ENCODE measurements at places on chromosomes 6 and 20.
A peak's percentile ranks its signal among the peaks of the same experiment; 100 is the strongest.

- DNase-seq: no peak
These were observed 735.4 kb downstream of the CBLN4 start for GRCh38 chr20:55269913-55270312.

DNA sequence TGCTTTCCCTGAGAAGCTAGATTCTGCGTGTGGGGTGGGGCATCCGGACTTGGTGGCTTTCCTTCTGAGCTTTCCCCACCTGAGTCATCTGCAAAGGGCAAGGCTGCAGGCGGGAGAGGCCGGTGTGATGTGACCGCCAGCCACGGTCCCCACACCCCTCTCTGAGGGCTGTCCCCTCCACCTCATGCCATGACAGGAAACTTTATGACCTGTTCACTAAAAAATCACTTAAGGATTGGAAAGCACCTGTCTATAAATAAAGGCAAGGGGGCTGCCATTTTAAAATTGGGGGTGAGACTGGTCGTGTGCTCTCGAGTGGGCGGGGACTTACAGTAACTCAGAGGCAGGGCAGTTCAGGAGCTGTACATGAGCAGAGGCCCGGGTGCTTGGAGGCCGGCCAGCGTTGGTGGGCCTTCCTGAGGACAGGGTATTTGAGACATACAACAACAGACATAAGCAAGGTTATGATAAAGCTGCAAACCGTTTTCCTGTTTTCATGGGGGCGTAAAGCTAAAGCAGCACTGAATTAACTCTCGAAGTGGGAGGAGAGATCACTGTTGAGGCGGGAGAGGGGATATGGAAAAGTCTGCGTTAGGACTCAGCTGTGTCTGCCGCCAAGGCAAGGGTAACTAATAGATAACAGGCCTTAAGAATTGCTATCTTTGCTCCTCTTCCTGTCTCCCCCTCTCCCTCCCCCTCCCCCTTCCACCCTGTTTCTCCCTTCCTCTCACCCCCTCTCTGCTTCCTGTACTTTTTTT, 16.1 kb upstream of the SERPINB1 start:
- DNase-seq: peak; percentile 66

DNA sequence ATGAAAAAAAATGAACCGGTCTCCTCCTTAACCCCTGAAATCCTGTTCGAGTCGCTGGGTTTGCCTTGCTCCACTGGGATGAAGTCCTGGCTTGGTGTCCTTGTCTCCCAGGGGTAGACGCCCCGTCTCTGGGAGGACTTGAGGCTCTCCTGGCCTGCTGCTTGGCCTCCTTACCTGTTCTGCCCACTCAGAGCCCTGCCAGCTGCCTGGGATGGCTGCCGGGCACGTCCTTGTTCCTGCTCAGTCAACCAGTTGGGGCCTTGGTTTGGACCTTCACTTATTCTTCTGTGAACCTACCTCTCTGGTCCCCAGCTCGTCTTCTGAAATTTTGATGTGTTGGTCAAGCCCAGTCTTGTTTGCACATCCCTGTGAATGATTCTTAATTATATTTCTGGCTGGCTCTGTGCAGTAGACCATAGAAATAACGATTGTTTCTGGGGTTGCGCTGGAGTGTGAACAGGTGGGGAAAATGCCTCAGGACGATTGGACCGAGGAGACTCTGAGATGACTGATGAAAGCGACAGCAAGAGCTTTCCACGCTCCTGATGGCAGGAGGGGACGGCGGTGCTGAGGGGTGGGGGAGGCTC, 126.5 kb upstream of the ESR1 start:
- no peak for DNase-seq

GRCh38 chr6:160395187-160395586, 47.0 kb downstream of the SLC22A3 start:
- no peak for DNase-seq

DNA sequence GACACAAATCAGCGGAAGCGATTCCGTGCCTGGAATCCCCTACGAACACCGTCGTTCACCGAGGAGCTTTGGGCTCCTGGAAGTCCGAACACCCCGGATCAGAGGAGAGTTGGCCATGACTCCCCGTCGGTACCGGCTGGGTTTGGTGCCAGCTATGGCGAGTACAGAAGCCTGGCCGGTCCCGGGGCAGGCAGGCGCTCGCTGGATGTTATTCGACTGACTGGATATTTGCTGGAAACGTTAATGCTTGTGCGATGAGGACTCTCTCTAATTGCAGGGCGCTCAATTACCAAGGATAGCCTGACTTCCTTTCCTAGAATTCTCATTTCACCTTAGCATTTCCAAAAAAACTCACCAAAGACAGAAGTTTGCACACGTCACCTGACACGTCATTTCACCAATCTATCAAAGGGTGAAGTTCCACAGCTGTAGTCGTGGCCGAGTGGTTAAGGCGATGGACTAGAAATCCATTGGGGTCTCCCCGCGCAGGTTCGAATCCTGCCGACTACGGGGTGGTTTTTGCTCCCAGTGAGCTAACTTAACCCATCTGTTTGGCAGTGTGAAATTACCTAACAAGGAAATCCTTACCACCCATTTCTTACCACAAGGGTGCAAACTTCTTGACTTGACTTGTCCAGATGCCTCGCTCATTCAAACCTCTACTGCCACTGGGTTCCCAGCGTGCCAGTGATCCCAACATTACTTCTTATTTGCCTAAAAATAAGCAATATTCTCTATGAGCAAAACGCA, 22.7 kb upstream of the ZNF184 start:
- peak; percentile 68 for DNase-seq

DNA sequence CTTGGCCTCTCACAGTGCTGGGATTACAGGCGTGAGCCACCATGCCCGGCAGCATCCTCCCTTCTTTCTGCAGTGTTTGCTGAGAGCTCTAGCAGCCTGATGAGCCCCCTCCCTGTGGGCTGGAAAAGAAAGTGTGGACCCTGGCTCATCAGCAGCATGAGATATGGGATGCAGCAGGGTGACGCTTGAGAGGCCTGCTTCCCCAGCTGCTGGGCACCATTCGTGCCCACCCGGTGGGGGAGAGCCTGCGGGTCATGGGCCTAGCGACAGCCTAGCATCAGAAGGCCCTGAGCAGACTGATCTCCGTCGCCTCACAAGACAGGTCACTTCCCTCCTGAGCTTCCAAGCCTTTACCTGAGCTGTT, 16.0 kb upstream of the CCDC167 start:
- no peak for DNase-seq

DNA sequence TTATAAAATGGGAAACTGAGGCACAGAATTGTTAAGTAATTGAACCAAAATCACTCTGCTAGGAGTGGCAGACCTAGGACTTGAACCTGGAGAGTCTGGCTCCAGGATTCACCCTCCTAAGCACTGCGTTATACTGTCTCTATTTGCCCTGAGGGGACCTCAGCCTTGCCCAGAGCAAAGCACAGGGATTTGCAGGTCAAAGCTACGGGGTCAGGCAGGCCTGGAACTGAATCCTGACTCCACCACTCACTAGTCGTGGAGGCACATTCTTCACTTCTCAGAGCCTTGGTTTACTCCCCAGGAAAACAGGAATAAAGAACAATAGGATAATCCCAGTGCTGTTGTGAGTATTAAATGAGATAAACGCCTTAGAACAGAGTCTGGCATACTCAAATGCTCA, 19.4 kb downstream of the KCNK15 start:
- no peak for DNase-seq

DNA sequence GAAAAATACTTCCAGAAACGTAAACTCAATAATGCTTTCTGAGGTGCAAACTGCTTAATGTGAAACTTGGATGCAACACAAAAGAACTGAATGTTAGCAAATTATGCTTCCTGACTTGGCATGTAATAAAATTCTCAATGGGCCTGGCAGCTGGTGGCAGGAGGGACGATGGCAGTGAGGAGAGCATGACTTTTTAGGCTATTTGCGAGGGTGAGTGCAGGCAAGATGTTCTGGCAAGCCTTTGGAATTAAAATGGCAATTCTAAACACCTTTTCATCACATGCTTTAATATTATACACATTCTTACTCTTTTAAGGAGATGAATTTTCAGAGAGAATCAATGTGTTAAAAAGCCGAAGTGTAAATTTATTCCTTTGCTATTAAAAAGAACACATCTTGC, 224.8 kb upstream of the CDH4 start:
- no peak for DNase-seq

GRCh38 chr6:22435151-22435550, 134.2 kb upstream of the HDGFL1 start:
- DNase-seq: no peak

DNA sequence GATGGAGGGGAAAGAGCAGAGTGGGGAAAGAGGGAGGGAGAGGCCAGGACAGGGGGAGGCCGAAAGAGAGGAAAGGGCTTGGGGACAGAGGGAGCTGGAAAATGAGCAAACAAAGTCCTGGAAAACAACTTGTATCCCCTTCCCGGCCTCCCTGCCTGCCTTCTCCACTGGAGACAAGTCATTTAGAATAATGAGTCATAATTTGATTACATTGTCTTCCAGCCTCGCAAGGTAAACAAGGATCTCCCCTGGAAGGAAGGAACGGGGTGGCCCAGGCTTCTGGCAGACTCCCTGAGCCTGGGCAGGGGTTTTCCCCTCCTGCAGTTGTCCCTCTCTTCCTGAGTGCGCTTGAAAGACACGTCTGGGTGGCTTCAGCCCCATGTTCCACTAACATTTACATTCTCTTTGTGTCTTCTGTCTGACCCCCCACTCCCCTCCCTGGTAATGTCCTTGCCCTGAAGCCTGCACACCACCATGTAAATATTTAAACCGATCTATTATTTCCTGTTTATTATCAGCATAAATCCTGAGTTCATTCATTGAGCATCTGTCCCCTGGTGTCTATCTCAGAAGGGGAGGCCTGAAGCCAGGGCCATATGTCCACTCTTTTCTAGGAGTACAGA, 12.1 kb upstream of the MRPS18A start:
- DNase-seq: no peak

GRCh38 chr6:100347901-100348550, 116.7 kb downstream of the SIM1 start:
- DNase-seq: no peak

GRCh38 chr6:118902726-118903125, 8.8 kb downstream of the ASF1A start:
- no peak for DNase-seq

- no peak for DNase-seq
These were observed 425.7 kb upstream of the ARID1B start for GRCh38 chr6:156351346-156351966.

- DNase-seq: no peak
These were observed 180.2 kb upstream of the HDAC2 start for GRCh38 chr6:114151064-114151690.

GRCh38 chr6:49003348-49003747, 459.7 kb downstream of the MMUT start:
- no peak for DNase-seq

DNA sequence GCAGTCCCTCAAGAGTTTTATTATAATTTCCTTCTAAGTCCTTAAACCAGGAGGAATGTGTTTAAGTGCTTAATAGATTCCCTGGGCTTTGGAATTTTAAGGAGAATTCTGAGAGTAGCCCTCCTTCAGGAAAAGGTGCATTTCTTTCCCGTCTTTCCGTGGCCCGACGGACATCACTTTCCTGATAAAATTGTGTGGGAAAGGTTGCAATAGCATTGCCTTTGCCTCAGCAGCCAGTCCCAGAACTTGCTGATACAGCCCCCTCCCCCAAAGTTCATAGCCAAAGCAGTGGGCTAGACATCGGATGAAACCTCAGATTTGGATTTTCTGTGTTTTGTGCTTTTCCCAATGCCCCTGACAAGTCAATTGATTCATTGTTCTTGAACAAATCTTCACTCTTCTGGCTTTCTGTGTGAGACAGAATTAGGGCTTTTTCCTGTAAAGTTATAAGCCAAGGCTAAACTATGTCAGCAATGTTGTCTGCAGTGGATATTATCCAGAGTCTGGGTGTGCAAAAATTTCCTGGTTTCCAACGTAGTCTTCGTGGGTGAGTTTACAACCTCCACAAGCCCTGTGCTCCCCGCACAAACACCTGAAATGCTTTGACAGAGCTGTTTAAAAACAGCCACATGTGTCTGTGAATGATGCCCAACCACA, 1.1 kb upstream of the SMOC2 start:
- DNase-seq: no peak

DNA sequence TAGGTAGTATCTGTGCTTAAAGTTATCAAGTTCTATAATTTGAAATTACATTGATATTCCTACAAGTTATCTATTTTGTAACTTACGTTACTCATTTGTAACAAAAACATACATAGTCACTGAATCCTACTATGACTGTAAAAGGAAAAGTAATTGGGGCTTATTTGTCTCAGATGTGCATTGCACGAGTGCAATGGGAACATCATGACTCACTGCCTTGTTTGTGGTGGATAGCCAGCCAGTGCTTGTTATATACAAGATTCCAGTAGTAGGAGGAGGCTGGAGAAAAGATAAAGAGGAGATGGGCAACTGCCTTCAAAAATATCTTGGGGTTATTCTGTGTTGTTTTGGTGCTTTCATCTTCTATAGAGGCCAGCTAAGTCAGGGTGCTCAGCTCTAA, 164.1 kb downstream of the RNF144B start:
- no peak for DNase-seq

DNA sequence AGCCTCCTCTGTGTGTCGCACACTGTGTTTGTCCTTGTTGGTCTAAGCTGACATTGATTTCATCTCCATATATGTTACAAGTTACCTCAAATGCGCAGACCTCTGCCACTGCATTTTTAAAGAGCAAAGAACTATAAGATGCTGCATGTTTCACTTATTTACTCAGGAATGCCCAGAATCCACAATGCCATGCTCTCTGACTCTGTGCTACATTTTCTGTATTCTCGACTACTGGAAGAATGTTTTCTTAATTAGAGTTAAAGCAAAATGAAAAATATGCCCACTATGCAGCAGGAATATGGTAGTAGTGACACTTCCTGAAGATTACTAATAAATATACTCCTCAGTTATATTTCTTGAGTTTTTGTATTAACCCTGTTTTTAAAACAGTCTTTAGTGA, 296.4 kb downstream of the HACE1 start:
- DNase-seq: no peak

DNA sequence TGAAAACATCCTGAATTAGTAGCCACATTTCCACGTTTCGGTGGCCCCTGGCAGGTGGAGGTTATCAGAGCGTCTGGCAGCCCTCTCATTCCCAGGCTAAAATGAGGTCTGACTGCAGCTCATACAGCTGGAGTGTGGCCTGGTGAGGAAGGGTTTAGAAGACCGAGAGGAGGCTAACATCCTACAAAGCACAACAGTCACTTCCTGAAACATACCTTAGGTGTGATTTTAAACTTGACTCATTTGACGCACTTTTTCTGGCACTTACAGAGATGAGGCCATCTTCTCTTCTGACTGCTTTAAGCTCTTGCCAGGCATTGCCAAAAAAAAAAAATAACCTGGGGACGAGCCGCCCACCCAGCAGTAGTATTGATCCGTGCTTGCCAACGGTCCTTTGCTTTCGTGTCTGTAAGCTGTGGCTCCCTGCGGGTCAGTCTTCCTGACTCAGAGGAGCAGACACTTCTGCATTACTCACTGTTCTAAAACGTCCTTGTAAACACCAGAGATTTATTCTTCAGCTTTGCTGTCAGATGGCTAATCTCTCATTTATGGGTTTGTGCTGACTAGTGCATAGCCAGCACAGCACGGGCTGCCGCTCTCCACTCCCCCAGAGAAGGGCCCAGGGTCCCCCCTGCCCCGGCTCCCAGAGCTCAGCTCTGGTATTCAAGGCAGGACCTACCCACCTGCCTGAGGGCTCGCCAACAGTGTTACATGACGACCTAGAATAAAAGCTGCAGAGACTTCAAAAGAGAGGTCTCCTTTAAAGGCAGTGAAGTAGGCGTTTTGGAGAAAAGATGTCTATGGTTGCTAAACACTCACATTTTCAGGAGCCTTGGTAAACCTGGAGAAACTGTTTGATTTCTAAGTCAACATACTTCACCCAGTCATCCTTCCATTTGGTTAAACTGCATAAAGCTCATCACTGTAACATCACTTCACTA, 78.5 kb upstream of the FRMD1 start:
- DNase-seq: no peak
